Kidney glomerular epithelial cell (primary cell): ENCODE measurements at places on chromosomes 2 and 18.
A peak's percentile ranks its signal among the peaks of the same experiment; 100 is the strongest.

DNA sequence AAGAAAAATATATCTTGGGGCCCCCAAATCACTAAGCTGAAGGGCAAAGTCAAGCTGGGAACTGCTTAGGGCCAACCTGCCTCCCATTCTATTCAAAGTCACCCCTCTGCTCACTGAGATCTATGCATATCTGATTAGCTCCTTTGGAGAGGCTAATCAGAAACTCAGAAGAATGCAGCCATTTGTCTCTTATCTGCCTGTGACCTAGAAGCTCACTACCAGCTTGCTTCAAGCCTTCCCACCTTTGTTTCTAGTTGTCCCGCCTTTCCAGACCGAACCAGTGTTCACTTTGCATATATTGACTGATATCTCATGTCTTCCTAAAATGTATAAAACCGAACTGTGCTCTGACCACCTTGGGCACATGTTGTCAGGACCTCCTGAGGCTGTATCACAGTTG, 479.4 kb downstream of the METTL4 start:
- DNase-seq = no peak

GRCh38 chr18:26868968-26869586, 3.6 kb upstream of the AQP4 start:
- DNase-seq = peak; percentile 22

GRCh38 chr2:170816504-170817092, at the start of gene GAD1:
Gene GAD1, plus strand, starts transcription at chr2:170816887. Its CDS starts 1,705 bp downstream, at chr2:170818592.
- DNase-seq = peak; percentile 57

GRCh38 chr2:127096280-127096679, 10.7 kb downstream of the BIN1 start:
- no peak for DNase-seq

- no peak for DNase-seq
These were observed 107.8 kb upstream of the PGAP1 start for GRCh38 chr2:197034292-197034691.

GRCh38 chr18:24497031-24497754, 36.8 kb downstream of the HRH4 start:
- DNase-seq = peak; percentile 41

GRCh38 chr2:31688282-31688681, 107.5 kb upstream of the SRD5A2 start:
- no peak for DNase-seq

DNA sequence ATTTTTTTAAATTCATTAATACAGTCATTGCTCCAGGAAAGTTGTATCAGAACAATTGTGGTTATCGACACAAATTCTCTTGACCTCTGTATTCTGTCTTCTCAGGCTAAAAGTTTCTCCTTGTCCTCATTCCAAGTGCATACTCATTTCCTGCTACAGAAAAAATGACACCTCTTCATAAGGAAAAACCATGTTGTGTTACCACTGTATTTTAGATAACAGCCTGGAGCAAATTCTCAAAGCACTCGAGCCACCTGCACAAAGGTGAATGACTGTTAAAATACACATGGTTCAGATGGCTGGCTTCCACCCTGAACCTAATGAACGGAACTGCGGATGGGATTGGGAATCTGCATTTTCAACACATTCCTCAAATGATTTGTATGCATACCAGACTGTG, 586.5 kb downstream of the EPHA4 start:
- DNase-seq = no peak

GRCh38 chr2:176187899-176188773, at the start of gene HOXD1:
Gene HOXD1, plus strand, starts transcription at chr2:176188668. Its CDS starts 134 bp downstream, at chr2:176188802.
- peak; percentile 35 for DNase-seq

DNA sequence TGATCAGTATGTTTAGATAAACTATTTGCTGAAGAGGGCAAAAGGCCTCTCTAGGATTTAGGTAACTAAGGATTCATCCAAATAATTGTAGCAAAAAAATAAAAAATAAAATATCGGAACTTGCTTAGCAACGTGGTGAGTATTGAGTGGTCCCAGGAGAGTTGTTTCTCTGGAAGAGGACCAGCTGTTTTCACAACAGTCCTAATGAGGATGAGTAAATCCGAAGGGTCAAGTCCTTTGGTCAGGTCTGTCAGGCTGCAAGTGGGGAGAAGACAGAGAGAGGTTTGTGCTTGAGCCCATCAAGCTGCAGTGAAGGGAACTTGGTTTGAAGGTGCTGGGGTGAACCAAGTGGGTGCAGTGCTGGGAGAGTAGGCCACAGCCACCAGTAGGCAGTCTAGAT, 539.2 kb downstream of the SLC4A3 start:
- no peak for DNase-seq

GRCh38 chr2:225282858-225283710, 116.4 kb upstream of the NYAP2 start:
- DNase-seq = peak; percentile 50

DNA sequence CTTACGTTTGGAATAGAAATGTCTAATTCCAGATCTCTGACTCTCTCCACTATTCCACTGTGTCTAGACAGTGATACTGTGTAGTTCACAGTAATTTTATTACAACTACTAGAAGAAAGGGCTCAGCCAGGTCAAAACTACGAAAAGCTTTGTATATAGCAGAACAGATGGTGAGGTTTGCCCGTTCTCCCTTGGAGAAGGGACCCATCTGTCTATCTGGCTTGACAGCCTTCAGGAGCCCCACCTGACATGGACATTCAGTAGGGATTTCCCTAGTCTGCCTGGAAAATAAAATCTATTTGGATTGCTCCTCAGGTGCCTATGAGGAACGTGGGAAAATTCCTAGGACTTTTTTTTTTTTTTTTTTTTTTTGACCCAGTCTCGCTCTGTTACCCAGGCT, 435.4 kb downstream of the NRXN1 start:
- no peak for DNase-seq

DNA sequence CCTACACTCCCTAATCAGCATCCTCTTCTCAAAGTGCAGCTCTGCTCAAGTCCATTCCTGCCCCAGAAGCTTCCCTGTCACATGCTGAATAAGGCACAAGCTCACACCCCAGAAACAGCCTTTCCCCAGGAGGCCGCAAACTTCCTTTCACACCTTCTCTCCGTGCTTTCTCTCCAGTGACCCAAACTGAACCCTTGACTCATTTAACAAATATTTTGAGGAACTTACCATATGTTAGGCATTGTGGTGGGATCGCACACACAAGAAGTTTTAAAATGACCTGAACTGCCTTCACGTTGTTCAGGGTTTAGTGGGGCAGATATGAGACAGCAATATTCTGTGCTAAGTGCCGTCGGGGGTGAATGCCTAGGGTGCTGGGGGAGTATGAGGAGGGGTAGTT, 161.3 kb downstream of the INSIG2 start:
- no peak for DNase-seq

DNA sequence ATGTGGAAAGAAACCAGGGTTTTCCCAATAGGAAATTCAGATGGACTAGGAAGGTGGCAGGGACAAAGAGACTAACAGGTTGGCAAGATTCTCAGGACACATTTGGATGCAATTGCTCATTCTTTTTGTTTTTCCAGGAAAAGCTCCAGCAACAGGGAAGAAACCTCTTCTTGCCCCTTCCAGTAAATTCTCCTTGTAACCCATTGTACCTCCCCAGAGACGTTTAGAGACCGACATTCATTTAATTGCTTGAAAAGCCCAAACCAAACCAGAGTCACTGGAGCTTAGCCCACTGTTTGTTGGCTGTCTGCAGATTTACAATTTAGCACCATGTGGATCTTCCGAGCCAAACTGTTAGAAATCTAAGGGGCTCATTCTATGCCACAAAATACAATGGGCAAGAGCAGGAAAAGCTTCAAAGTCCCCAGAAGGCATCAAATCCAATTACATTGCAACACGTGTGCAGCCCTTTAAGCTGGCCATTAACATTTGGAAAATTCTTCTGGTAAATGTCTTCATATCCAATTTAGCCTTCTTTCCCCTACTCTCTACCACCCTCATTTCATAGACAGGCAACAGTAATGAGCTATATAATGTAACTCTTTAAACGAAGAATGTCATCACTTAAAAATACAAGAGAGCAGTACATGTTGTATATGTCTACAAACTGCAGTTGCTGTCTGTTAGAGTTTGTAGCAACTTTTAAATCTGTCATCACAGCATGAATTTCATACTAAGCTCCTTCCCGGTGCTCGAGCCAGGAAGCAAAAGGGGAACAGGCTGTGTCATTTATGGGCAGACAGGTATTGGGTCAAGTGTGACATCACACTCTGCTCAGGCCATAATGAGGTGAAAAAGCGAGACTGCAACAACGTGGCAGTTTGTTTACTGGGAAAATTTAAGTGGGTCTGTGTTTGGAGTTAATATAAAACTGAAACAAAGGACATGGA, 235.6 kb upstream of the HNRNPA3 start:
- DNase-seq = no peak

DNA sequence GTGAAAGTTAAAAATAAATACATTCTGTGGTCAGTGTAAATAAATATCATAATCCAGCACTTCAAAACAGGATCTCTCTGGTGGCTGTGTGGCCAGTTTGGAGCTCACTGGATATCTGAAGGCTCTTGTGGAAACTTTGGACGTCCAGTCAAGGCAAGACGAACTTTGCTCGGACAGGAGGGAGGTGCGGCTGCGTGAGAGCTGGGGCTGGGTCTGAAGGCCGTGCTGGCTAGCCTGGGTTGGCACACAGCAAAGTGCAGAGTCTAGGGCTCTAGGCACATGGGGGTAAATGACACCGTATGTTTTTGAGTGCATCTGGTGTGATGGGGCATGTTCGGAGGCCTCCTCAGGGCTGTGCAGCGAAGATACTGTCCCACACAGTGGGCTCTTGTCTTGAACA, 78.9 kb upstream of the TXNDC2 start:
- DNase-seq = no peak

DNA sequence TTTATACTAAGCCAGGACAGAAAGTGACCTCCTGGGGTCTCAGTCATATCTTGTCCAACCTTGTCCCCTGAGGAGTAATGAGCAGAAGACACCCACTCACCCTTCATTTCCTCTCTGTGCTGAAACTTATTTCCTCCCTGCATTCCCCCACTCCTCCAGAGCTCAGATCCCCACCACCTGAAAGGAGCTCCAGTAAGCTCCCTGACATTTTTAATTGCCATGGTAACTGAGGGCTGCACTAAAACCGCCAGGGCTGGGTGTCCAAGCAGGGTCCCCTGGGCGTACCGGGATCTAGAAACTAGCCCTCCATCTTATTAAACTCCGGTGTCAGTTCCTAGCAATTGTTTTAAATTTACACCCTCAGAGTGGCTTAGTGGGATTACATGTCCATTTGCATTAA, 393.3 kb upstream of the HNRNPA3 start:
- no peak for DNase-seq

DNA sequence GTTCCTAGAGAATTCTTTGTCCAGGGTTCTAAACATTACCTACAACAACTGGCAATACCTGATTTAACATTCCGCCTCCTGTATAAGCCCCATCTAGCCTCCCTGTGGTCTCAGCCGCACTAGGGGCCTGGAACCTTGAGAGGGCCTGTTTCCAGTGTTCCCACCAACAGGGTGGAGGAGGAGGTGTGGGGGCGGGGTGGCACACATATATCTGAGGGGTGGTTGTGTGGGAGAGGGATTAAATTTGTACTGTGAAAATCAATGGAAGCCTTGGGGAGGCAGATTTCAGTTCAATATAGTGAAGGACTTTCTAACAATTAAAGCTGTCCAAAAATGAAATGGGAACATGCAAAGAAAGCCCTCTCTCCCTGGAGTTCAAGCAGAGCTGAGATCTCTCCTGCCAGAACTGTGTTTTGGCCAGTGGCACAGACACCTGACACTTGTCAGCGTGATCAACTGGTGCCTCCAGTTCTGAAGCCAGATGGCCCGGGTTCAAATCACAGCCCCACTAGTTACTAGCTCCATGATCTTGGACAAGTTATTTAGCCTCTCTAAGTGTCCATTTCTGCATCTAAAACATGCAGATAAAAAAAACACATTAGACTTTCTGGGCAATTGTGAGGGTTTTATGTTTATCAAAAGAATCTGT, 17.0 kb upstream of the FZD7 start:
- no peak for DNase-seq

GRCh38 chr18:31097666-31098065, 4.6 kb downstream of the DSC2 start:
- DNase-seq = no peak

GRCh38 chr2:112646102-112646719, 472 bp downstream of the SLC20A1 start:
- DNase-seq = no peak

- no peak for DNase-seq
These were observed 375.5 kb downstream of the CDH7 start for GRCh38 chr18:66126266-66126665.

- no peak for DNase-seq
These were observed 31.6 kb downstream of the AOX1 start for GRCh38 chr2:200617156-200618053.

DNA sequence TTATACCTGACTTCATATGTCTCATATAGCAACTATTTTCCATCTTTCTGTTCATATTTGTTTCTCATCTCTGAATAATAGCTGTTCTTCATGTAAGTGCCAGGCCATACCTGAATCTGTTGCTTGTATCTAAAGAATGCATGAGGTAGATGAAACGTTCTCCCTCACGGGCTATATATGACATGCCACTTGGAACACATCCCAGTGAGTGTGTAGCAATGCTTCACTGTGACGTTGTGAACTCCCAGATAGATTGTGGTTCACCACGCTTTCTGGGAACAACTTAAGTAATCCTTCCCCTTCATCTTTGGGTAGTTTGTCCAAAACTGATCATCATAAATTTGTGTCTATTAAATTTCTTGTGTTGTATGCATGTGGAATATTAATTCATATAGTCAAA, 60.1 kb downstream of the RDH14 start:
- no peak for DNase-seq

GRCh38 chr2:28587526-28588291, 91.8 kb downstream of the PLB1 start:
- no peak for DNase-seq

- DNase-seq = peak; percentile 54
These were observed 767 bp downstream of the RHOB start for GRCh38 chr2:20447437-20448245.

GRCh38 chr2:120898496-120898895, 162.8 kb downstream of the GLI2 start:
- DNase-seq = no peak

DNA sequence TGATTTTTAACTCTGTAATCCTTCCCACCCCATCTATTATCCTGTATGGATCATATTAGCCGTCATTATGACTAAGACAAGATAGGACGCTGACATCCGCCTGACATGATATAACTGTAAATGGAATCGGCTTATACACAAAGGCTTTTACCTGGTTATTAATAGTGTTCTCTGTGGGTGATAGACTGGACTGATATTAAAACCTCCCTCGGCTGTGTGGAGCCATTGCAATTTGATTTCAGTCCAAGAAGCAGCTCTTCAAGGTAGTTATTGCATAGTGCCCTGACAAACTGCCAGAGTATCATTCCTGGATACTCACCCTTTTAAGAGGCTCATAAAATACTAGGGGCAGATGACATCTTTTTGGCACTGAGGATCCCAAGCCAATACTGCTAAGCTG, 226.1 kb upstream of the HNRNPA3 start:
- DNase-seq = no peak

GRCh38 chr18:52850031-52850560, 510.1 kb downstream of the DCC start:
- DNase-seq = no peak

DNA sequence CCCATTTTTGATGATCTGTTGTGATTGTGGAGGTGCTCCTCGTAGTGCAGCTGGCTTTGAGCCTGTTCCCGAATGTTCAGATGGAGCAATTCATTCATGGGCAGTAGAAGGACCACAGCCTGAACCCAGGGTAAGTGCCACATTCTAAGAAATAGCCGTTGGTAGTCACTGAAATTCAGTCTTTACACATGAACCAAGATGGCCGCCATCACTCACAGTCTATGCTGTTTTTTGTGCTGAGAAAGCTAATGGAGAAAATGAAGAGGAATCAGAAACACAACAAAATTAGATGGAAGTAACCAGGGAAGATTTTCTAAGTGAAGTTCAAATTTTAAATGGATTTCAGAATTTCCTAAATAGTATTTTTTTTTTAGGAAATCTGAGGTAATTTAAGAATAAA, 25.5 kb downstream of the DSG1 start:
- no peak for DNase-seq
